ENCODE measurements at places on chromosomes 1 and 21.

DNA sequence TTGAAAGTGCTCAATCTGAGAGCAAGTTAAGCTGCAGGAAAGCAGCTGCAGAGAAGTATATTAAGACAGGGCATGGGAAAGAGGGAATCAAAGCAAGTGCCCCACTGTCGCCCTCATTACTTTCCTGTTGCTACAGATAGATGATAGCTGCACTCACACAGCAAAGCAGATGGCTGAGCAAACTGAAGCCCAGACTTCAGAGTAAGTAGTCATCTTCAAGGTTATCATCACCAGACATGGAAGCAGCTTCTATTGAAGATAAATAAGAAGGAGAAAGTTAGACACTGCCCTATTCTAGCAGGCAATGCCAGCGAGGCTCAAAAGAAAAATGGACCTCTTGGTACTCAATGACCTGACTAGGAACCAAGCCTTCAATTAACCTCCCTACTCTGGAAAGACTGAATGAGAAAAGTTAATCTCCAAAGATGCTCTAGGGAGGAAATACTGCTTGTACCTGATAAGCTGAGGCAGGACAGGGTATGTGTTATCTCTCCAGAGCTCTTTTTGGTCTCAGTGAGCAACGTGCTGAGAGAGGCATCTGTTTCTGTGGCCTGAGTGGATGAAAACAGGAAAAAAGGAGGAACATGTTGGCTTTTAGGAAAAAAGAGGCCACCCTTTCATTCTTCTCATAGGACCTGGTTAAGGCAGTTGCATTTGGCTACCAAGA lies 11.1 kb upstream of the MRPL9 start:
- no peak for DNase-seq

- no peak for DNase-seq
Measured at GRCh38 chr1:22080191-22080590, 27.7 kb downstream of the CDC42 start.

GRCh38 chr1:183583466-183583865 lies 6.8 kb downstream of the NCF2 start:
- no peak for DNase-seq

GRCh38 chr1:207321790-207322645 lies 540 bp downstream of the CD55 start:
- DNase-seq = no peak

- DNase-seq = no peak
Measured at GRCh38 chr21:45282283-45283034, 5.2 kb downstream of the POFUT2 start.

DNA sequence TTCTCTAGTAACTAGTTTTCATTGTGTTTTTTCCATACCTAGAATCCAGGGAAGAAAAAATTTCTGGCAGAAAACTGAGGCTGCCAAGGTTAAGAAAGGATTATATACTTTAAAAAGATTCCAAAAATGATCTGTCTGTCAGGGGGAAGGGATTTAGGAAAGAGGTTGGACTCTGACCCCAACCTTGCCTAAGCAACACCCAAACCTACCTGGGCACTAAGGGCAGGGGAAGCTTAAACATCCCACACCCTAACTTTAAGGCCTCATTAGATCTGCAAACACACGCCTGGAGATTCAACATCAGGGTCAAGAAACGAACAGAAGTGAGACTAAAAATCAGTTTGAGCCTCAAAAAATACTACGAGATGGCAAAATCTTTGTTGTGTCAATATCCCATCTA lies 19.4 kb downstream of the KDM5B start:
- no peak for DNase-seq

GRCh38 chr1:209076688-209077087 lies 506.8 kb upstream of the CAMK1G start:
- no peak for DNase-seq

DNA sequence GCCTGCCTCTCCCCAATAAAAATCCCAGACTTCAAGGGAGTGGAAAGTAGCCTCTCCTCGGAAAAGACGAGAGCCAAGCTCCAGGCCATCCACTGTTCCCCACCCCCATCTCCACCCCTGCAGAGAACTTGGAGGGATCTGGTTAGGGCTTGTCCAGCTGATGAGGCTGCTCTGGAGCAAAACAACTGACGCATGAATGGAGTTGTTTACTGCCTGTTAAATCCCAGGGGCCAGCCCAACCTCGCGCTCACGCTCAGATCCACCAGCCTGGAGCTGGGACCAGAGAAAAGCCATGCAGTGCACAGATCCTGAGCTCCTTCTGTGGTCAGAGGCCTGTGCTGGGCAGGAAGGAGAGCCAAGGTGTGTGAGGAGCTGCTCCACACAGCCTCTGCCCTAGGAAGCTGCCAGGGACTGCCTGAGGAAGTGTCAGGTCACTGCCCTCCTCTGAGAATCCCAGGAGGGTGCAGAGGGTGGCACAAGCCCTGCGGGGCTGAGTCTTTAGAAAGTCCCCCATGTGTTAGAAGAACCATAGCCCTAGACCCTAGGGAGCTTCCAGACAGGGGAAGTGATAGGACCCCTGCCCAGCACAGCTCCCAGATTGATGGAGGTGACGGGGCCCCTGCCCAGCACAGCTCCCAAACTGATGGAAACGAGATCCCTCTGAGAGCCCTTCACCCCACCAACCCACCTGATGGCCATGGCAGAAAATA lies 109.0 kb upstream of the IPO9 start:
- DNase-seq = no peak

GRCh38 chr21:45335761-45336534 lies 48.3 kb upstream of the POFUT2 start:
- no peak for DNase-seq

DNA sequence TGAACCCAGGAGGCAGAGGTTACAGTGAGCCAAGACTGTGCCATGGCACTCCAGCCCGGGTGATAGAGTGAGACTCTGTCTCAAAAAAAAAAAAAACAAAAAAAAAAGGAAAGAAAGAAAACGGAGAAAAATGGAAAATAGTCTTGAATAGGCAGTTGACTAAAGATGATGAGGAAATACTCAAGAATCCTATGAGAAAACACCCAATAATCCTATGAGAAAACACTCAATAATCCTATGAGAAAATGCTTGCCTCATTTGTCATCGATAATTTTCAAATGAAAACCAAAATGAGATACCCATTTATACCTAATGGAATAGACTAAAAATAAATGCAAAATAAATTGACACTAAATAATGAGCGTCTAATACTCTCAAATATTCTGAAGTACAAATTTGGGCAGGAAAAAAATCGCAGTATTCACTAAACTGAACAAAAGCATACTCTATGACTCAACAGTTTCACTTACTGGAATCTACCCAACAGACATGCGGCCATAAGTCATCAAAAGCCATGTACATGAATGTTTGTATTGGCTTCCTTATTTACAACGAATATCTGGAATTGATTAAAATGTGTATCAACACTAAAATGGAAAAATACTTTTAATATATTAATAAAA lies 733.9 kb upstream of the CHRM3 start:
- DNase-seq = no peak

- no peak for DNase-seq
Measured at GRCh38 chr1:1430114-1430982, 5.1 kb upstream of the VWA1 start.

GRCh38 chr21:37874481-37874880 lies 41.8 kb downstream of the KCNJ6 start:
- no peak for DNase-seq

DNA sequence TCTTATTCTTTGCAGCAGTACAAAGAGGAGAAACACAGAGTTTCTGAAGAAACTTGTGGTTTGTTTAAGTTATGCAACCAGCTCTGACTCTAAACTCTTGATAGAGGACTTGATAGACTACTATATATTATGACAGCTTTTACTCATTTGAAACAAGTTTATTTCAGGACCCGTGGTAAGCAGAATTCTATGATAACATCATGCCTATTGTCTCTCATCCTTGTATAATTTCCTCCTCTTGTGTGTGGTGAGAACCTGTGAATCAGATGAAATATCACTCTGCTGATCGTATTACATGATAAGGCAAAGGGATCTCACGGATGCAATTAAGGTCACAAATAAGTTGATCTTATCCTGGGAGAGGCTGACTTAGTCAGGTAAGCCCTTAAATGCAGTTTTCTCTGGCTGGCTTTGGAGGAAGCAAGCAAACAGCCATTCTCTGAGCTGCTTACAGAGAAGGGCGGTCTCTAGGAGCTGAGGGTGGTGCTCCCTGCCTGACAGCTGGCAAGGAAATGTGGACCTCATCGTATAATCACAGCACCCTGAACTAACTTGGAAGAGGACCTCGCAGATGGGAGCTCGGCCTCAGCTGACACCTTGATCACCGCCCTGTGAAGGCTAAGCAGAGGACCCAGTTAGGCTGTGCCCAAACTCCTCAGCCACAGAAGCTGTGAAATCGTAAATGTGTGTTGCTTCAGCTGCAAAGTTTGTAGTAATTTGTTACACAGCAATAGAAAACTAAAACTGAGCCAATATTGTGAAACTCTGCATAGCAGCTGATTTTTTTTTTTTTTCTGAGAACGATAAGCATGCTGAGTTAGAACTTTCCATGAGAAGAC lies 151.1 kb upstream of the DPT start:
- DNase-seq = no peak

- no peak for DNase-seq
Measured at GRCh38 chr1:71350805-71351204, 270.0 kb upstream of the ZRANB2 start.

GRCh38 chr1:57800376-57800775 lies 376.5 kb upstream of the DAB1 start:
- no peak for DNase-seq

GRCh38 chr1:220458936-220459335 lies 69.0 kb upstream of the MARK1 start:
- DNase-seq = no peak

GRCh38 chr1:208785629-208786028 lies 541.4 kb upstream of the PLXNA2 start:
- no peak for DNase-seq

DNA sequence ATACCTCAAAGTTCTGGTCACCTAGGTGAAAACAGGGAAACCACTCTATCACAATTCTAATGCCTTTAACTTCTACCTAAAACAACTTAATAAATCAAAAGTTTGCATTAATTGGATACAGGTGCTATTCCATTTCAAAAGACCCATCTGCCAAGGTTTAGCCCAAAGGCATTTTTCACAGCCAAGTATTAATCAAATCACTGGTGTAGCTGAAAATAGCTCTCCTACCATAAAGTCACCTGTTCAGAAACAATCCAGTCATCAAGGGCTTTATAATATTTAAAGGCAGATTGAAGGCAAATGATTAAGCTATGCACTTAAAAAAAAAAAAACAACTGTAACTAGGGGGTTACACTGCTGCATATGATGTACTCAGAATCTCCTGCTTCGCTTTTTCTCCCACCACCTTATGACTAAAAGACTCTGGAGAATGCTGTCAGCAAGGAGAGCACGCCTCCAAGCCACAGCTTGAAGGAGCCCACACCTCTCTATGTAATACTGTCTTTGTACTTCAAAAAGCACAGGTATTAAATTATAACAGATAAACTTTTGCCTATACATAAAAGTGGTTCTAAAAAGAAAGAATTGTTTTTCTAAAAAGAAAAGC lies 20.5 kb downstream of the KIAA0319L start:
- DNase-seq = no peak

DNA sequence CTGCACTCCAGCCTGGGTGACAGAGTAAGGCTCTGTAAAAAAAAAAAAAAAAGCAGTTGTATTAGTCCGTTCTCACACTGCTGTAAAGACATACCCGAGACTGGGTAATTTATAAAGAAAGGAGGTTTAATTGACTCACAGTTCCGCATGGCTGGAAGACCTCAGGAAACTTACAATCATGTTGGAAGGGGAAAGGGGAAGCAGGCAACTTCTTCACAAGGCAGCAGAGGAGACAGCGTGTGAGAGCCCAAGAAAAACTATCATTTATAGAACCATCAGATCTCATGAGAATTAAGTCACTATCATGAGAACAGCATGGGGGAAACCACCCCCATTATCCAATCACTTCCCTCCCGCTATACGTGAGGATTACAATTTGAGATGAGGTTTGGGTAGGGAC lies 151.7 kb upstream of the NR5A2 start:
- no peak for DNase-seq

GRCh38 chr1:150535511-150536287 lies 13.5 kb upstream of the ADAMTSL4 start:
- DNase-seq = no peak

GRCh38 chr1:152107984-152108881 lies 7.0 kb downstream of the TCHH start:
- DNase-seq = no peak

DNA sequence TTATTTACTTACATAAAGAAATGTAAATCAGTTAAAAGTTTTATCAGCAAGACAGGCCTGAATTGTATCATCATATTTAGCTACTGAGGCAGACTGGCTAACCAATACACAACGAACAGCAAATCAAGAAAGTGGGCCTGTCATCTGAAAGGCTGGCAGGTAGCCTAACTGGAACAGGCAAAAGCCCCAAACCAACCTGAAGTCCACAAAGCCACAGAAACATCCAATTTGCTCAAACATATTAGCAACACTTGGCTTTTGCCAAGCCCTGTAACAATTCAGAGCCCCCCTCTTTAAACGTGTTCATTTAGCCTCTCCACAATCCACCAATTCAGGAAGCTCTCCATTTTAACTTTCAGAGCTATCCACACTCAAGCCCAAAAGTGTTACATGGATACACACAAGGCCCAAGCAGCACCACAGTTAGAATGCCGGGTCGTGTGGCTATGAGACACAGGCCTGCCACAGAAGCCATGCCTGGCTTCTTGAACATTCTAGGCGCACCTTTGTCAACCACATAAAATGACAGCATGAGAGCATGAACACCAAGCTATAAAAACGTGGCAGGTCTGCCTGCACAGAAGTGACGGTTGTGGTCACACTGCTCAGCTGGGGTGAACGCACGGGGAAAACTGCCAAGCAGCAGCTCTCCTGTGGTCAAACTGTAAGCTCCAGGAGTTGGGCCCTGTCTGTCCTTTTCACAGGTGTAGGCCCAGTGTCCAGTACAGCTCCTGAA lies 49.3 kb downstream of the CD34 start:
- no peak for DNase-seq

GRCh38 chr1:161218301-161219077 lies 3.4 kb downstream of the FCER1G start:
- DNase-seq = no peak

GRCh38 chr21:42235593-42235992 lies 16.7 kb downstream of the ABCG1 start:
- no peak for DNase-seq

DNA sequence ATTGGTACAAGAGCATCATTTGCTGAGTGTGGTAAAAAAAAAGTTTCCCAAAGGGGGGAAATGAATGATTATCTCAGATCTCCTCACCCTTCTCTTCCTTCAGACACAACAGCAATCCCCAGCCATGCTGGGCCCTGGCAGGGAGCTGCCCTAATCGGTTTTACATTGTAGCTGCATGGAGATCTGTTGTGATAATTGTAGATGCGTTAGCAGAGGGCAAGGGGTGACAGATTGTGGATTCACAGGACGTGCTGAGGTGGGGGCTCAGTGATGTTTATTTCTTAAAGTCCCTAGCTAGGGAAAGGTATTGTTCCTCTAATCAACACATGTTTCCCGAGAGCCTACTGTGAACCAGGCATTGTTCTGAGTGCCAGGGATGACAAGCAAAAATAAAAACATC lies 304.1 kb downstream of the PBX1 start:
- DNase-seq = no peak

GRCh38 chr1:55329091-55329490 lies 113.9 kb upstream of the USP24 start:
- no peak for DNase-seq

- DNase-seq = no peak
Measured at GRCh38 chr21:24023936-24024335, 1583.3 kb downstream of the MRPL39 start.
